Hematopoietic multipotent progenitor cell treated with erythropoietin and hydrocortisone succinate and interleukin-3 and kit ligand, for 6 days (in vitro differentiated cells): ENCODE measurements at places on chromosomes 5 and 9.

DNA sequence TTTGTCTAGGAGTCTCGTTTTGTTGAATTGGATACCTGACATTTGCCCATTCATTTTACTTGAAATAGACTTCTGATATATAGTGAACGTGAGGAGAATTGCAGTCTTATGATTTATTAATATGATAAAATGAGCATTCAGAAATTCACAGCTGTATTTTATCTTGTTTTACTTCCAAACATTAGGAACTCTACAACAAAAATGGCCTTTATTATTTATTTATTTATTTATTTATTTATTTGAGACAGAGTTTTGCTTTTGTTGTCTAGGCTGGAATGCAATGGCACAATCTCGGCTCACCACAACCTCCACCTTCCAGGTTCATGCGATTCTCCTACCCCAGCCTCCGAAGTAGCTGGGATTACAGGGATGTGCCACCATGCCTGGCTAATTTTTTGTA, 61.2 kb downstream of the RAB24 start:
- no peak for DNase-seq

- no peak for DNase-seq
Measured at GRCh38 chr5:82160948-82161347, 117.2 kb downstream of the RPS23 start.

DNA sequence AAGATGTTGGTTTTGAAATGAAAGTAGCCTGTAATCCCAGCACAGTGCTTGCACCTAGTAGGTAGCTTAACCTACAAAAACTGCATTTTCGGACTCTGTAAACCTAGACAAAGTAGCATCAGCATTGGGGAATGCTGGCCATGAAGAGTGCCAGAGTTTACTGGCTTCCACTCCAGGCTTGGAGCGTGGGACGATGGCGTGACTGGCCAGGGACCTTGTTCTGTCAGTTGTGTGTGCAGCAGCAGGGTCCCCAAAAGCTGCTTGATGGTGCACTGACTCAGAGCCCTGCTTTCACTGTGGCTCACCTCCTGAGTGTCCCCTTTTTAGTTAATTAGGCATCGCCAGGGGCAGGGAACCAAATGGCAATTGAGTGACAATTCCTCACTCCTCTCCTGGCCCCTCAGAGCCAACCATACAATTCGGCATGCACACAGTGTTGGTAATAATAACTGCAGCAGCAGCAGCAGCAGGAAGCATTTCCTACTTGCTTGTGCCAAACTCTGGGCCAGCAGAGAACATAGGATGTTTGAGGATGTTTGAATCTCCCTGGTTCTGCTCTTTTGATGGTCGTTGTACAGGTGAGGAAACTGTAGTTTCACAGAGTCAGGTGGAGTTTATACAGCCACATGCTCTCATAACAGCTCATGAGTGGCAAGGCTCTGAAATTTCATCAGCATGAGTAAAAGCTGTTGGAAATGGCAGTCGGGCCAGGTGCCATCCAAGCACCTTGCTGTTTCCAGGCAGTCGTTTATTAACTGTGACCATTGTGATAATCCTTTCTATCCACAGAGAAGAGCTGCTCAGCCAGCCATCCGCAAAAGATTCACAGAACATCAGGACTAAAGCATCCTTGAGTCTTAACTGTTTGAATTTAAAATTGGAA, 4.2 kb downstream of the UBE2QL1 start:
- DNase-seq, result no peak

- no peak for DNase-seq
Measured at GRCh38 chr5:50697739-50698138, 31.3 kb downstream of the PARP8 start.

GRCh38 chr5:168765551-168766425, 186.6 kb upstream of the PANK3 start:
- DNase-seq, result no peak

DNA sequence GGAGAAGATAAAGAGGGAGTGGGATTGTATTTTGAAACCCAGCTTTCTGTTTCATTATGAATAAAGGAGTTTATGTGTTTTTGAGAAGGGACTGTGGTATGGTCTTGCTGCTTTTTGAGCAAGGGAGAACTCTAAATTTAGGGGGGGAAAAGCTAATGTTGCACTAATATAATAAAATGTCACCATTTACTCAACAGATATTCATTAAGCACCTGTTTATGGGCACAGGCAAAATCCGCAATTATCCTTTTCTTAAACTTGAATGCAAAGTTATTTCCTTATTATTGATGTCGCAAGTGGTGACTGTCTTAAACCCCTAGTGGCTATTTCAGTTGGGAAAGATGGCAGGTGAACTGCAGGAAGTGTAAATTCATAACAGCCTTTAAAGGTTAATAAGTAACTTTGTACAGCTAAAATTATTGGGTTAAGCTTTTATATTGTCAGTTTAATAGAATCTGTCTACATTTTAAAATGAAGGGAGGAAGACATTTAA, 1.5 kb downstream of the CDC42SE2 start:
- peak; percentile 80 for DNase-seq

GRCh38 chr9:77960356-77961153, 71.1 kb downstream of the GNAQ start:
- DNase-seq, result peak; percentile 80

GRCh38 chr9:101881508-101881907, 143.1 kb upstream of the GRIN3A start:
- DNase-seq, result no peak

GRCh38 chr5:137627706-137628105, 108.2 kb downstream of the KLHL3 start:
- no peak for DNase-seq
